Esophagus muscularis mucosa (tissue), 4 donors: ENCODE measurements at places on chromosomes 16 and 17. TPM values are rescaled to one million over a fixed set of nuclear protein-coding genes. Genes with fewer than 3 reads are reported as not detected.

GRCh38 chr16:1044460-1045309 lies 27.9 kb upstream of the SSTR5 start:
- H3K27ac ChIP-seq: no peak overlapping the region
- H3K27me3 ChIP-seq: peaks cover 96% of the 10 kb centered on the region
- H3K4me3 ChIP-seq: no peak overlapping the region
- DNase-seq: no peak
- peaks cover 31% of the 10 kb centered on the region for H3K4me1 ChIP-seq

DNA sequence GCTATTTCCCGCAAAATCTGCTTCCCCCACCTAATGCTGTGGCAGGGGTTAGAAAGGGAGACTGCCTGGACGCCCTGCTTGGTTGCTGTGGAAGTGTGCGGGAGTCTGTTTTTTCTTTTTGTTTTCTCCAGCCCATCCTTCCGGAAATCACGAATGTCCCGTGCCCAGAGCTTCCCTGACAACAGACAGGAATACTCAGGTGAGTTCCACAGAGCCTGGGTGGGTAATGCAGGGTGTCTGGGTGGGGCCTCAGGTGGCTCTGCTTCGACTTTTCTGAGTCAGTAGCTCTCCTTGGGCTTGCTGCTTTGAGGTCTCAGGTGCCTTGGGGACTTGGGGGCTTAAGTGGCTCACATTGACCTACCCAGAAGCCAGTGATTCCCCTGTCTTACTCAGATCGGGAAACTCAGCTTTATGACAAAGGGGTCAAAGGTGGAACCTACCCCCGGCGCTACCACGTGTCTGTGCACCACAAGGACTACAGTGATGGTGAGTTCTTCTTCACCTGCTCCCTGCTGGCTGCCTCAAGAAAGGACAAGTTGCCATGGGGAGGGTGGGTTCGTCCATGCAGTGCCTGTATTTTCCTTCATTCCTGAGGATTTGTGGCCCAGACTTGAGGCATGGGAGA lies 11.4 kb downstream of the LIMD2 start:
- H3K36me3 ChIP-seq: peaks cover 89% of the 10 kb centered on the region
- H3K27ac ChIP-seq: no peak overlapping the region
- no peak overlapping the region for H3K4me3 ChIP-seq

- no peak overlapping the region for H3K4me3 ChIP-seq
- no peaks in the 10 kb centered on the region for H3K27me3 ChIP-seq
- H3K36me3 ChIP-seq: no peaks in the 10 kb centered on the region
- no peak overlapping the region for H3K27ac ChIP-seq
- H3K4me1 ChIP-seq: no peaks in the 10 kb centered on the region
Measured at GRCh38 chr17:79721993-79722671, 8.6 kb upstream of the ENPP7 start.

- no peak overlapping the region for H3K27ac ChIP-seq
- no peaks in the 10 kb centered on the region for H3K4me1 ChIP-seq
- DNase-seq: no peak
- no peaks in the 10 kb centered on the region for H3K36me3 ChIP-seq
- H3K27me3 ChIP-seq: no peaks in the 10 kb centered on the region
Measured at GRCh38 chr16:51405361-51405760, 254.3 kb upstream of the SALL1 start.

GRCh38 chr16:87572959-87573358 lies 29.3 kb upstream of the JPH3 start:
- H3K4me1 ChIP-seq: peaks cover 27% of the 10 kb centered on the region
- H3K27me3 ChIP-seq: no peaks in the 10 kb centered on the region
- no peak for DNase-seq
- H3K4me3 ChIP-seq: no peak overlapping the region
- no peak overlapping the region for H3K27ac ChIP-seq

DNA sequence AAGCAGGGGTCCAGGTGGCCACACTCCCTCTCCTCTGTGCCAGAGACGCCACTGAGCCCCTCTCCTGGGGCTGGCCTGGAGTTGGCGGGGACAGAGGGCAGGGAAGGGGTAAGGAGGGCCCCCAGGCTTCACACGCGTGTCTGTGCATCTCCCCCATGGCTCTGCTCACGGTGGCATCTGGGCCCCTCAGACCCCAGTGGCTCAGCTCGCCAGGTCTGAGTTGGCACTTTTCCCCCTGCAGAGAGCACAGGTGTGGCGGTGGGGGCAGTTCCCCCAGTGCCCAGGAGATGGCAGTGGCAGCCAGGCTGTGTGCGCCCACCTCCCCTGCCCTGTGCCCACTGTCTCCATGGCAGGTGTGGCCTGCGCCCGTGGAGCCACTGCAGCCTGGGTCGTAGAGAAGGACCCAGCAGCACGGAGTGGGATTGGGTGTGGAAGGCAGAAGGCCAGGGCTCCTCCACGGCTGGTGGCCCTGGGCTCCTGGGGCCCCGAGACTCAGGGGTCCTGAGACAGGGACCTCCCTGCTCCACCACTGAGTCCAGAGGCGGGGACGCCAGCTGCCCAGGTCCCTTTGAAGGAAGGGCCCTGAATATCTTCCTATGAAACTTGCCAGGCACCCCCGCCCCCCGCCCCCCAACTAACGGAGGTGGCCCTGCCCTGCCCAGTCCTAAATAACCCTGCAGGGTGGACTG lies 4.3 kb upstream of the APRT start:
- peaks cover 4% of the 10 kb centered on the region for H3K36me3 ChIP-seq
- H3K4me1 ChIP-seq: peaks cover 10% of the 10 kb centered on the region
- no peaks in the 10 kb centered on the region for H3K27me3 ChIP-seq
- DNase-seq: no peak
- no peak overlapping the region for H3K4me3 ChIP-seq

DNA sequence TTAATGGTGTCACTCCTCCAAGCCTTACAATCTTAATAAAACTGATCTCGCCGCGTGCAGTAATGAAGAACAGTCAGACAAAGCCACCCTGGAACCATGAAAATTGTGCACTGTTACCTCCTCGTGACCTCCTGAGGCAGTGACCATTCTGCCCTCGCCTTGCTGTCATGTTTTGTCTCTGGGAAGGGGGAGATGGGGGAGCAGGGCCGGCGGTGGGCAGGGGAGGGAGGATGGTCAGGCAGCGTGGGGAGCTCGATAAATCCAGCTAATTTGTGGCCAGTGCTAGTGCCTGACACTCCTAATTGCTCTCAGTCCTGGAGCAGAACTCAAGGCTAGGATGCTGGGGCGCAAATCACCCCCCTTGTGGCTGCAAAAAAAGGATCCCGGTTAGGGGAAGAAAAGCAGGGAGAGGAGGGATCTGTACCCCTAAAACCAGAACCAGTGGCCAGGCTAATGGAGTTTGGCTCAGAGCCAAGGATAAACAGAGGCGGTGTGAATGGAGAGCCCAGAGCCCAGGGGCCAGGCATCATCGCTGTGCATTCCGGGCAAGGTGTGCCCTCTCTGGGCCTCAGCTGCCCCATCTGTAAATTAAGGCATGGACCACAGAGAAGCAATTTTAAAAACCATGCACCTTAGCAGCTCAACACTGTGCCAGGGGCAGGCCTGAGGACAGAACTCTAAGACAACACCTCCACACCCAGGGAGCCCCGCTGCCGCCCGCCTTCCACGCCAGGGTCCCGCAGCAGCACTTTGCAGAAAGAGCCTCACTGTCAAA lies 113.3 kb downstream of the ZNF423 start:
- H3K27me3 ChIP-seq: no peaks in the 10 kb centered on the region
- no peak overlapping the region for H3K4me3 ChIP-seq
- H3K36me3 ChIP-seq: no peaks in the 10 kb centered on the region
- no peak for DNase-seq
- H3K27ac ChIP-seq: no peak overlapping the region

The CACNG3 gene
- total RNA-seq: not detected

The RAB26 gene
- not detected for total RNA-seq

The QRICH2 gene
- 1.7 TPM for total RNA-seq
